Cardiac septum (tissue), 1 donor: ENCODE measurements at places on chromosomes 4 and X. TPM values are rescaled to one million over a fixed set of nuclear protein-coding genes. Genes with fewer than 3 reads are reported as not detected.

The ZNF182 gene
- total RNA-seq = 2.8 TPM

The SLC6A14 gene
- total RNA-seq = 0.05 TPM

The DRD5 gene
- not detected for total RNA-seq

DNA sequence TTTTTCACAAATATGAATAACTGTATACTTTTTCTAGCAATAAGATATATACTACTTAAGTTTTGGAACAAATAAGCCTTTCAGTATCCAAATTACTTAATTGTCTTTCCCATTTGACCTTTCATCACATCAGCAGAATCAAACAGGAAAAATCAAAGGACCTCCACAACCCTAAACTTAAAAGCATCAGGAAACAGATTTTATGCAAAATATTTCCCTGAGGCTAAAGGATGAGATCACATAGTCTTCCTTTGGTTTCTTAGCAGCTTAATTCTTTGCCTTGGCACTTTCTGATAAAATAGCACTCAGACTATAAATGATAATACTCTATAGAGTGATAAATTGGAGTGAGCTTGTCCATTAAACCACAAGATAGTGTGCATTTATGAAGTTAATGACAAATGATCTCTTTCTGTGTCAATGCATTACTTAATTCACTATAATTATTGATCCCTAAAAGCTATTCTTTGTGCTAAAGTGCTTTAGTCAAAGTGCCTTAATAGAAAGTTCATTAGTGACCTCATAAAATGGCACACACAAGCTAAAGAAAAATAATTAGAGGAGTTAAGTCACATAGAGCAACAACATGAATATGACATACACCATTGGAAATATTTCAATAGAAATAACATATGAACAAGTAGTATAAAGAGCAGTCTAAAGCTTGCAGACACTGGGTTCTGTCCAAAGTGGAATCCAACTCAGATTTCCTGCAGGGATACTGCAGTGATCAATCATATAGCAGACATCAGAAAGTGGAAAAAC, 15.7 kb upstream of the NDST3 start:
- DNase-seq = no peak

GRCh38 chrX:40169193-40170101, 71.7 kb upstream of the BCOR start:
- peak; percentile 81 for DNase-seq

GRCh38 chr4:25180524-25181131, 20.4 kb upstream of the SEPSECS start:
- DNase-seq = no peak

DNA sequence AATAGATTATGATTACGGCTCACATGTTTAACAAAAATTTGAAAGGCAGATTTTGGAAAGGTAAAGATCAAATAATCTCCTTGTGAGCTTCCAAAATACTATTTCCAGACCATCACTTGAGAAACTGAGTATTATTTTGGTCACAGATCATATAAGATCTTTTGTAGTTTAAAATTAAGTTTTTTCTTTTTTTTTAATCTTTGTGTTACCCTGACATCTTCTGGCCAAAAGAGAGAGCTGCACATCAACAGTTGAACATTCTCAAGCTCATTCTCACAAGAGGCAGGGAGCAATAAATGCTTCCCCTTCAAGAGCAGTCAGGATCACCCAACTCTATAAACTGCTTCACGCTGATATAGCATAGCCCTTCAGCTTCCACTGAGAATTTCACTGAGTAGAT, 15.9 kb downstream of the TMEM192 start:
- DNase-seq = no peak
